ENCODE measurements at places on chromosomes 7 and 10.

- DNase-seq: no peak
These were observed 118.2 kb downstream of the ANK3 start for GRCh38 chr10:60271319-60272040.

DNA sequence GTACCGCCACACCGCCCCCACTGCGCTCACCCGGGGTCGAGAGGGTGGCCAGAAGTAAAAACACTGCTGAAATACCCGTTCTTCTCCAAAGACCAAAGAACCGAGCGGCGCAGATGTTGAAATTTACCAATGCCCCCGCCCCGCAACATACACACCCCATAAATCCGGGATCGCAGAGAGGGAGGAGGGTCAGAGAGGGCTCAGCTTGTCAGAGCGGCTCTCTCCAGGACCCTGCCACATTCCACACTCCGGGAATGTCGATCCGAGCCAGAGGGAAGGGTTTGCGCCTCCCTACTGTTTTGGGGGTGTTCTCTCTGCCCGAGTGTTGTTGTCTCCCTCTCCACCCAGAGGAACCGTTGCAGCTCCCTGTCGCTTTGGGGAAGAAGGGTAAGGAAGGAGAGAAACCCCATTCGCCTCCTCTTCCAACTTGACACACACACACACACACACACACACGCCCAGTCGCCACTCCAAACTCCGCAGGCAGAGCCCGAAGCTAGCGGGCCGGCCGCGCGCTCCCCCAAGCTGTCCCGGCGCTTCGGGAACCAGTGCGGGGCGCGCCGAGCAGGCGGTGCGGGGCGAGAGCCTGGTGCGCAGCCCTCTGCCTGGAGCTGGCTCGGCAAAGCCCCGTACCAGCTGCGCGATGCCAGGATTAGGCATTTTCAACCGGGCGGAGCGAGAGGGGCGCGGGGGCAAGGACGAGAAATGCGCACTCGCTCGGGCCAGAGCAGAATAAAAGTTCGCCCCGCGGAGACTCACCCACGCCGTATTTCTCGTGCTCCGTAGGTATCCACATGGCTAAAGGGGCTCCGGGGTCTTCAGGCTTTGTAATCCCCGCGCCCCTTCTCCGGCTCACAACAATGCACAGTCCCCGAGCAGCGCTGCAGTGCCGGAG lies 609 bp downstream of the DOCK4 start:
- DNase-seq: peak; percentile 49

GRCh38 chr7:93949423-93949822 lies 27.9 kb downstream of the GNG11 start:
- peak; percentile 68 for DNase-seq

- no peak for DNase-seq
These were observed 103.7 kb downstream of the TCERG1L start for GRCh38 chr10:131207584-131208532.

GRCh38 chr10:62562101-62562500 lies 187.9 kb downstream of the ZNF365 start:
- no peak for DNase-seq
